ENCODE measurements at places on chromosomes 2 and 18.

DNA sequence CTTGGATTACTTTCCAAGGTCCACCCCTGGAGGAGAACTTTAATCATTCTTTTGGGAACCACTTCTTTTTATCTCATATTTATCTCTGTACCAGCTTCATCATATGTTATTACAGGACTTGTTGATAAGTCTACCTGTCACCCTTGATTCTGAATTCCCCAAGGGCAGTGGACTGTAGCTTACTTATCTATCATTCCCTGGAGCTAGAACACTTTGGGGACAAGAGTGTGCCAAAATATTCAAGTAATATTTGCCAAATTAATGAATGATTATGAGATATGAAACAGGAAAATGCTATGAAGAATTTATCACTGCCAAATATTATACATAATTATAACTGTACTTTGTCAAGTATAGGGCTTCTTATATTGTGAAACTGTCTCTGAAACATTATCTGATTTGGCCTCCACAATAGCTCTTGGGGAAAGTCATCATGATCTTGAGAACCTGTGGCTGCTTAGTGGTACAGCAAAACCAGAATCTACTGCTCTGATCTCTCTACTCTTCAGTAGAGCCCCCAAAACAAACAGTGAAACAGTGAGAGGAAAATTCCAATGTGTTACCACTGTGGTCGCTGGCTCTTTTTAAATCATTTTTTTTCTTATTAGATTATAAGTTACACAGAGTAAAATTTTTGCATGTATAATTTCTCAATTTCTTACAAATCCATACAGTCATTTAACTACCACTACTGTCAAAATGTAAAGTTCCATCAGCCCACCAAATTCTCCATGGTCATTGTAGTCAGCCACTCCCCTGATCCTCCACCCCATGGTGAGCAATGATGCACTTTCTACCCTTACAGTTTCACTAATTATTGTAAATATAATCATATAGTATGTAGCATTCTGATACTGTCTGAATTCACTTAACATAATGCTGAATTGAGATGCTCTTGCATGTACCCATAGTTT, 197.5 kb downstream of the PIEZO2 start:
- DNase-seq: no peak

DNA sequence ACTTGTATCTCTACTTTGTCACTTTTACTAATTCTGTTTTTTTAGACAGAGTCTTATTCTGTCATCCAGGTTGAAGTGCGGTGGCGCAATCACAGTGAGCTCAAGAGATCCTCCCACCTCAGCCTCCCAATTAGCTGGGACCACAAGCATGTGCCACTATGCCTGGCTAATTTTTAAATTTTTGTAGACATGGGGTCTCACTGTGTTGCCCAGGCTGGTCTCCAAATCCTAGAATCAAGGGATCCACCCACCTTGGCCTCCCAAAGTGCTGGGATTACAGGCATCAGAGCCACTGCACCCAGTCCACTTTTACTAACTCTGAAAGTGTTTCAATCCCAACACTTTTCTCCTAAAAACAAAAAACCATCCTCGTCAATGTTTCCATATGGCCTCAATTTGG, 94.9 kb downstream of the MALT1 start:
- no peak for DNase-seq

- peak; percentile 63 for DNase-seq
These were observed 1.2 kb downstream of the ANTXR1 start for GRCh38 chr2:69013840-69014821.

DNA sequence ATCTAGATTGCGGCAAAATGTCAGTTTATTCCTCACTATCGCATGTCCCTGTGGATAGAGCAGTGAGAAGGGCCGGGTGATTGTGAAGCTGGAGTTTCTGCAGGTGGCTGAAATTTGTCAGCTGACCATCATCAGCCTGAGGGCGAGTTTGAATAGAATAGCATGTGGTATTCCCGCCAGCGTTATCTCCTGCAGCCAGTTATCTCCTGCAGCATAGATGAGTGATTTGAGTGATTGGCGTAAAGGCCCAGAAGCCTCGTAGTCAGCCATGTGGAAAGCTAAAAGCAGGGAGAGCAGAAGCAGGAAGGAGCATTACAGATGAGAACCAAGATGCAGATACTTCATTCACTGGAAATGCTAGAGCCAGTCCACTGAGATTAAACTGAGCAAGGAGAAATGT, 65.5 kb downstream of the CABLES1 start:
- no peak for DNase-seq

- DNase-seq: peak; percentile 30
These were observed 7.9 kb downstream of the CROCC2 start for GRCh38 chr2:240913810-240914644.

GRCh38 chr2:126736133-126736874, 80.3 kb downstream of the GYPC start:
- no peak for DNase-seq

DNA sequence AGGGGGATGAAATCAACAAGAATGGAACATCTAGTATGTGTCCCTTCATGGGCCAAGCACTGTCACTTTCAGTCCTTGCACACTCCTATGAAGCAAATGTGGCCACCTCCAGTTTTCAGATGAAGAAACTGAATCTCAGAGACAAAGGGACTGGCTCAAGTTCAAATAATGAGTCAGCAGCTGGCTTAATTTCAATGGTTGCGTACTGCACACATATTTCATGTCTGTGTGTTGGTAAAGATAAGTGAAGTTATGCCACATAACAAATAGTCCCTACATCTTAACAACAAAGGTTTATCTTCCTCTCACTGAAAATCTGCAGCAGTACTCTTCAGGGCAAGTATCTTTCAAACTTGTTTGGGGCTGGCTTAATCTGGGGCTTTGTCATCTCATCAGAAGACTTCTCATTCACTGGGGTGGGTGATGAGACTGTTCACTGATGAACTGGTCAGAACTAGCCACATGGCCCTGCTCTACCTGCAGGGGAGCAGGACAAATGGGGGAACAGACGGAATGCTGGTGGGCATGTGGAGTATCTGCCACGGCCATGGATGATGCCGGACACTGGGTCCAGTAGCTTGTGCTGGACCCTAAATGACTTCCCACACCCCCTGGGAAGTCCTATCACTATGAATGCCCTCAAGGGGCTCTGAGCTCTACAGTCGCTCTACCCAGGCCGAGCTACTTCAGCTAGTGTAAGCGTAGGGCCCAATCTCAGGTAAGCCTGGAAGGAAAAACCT, 263.2 kb downstream of the CYP26B1 start:
- DNase-seq: no peak

GRCh38 chr2:176147210-176147799, 4.0 kb upstream of the HOXD4 start:
- no peak for DNase-seq

DNA sequence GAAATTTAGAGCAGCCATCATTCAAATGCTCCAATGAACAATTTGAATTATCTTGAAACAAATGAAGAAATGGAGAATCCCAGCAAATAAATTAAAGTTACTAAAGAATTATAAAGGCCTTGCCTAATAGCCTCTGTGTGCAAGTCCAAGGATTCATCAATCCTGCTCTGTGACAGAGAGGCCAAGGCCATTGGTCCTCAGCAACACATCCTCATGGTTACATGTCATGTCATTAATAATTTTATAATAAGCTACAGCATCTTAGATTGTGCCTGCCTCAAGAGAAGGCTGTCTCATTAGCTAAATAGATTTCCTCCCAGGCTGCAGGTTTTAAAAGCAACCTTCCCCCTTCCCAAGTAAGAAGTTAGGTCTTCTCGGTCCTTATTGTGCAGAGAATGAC, 611.6 kb downstream of the FBXO15 start:
- DNase-seq: no peak

DNA sequence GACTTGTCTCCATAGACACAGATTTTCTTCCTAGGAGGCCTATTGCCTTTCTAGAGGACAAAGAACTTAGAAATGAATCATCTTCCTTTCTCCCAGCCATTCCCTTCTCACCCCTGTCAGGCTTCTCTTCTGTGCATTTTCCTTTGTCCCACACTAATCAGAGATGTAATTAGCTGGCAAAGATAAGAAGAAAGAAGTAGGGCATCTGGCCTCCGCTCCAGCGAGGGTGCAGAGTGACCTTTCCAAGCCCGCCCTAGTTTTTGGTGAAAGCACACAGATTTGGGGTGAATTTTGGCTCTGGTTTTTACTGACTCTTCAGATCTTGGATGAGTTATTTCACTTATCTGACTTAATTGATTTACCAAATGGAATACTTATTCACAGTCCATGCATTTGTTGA, 626.5 kb downstream of the ZEB2 start:
- no peak for DNase-seq

DNA sequence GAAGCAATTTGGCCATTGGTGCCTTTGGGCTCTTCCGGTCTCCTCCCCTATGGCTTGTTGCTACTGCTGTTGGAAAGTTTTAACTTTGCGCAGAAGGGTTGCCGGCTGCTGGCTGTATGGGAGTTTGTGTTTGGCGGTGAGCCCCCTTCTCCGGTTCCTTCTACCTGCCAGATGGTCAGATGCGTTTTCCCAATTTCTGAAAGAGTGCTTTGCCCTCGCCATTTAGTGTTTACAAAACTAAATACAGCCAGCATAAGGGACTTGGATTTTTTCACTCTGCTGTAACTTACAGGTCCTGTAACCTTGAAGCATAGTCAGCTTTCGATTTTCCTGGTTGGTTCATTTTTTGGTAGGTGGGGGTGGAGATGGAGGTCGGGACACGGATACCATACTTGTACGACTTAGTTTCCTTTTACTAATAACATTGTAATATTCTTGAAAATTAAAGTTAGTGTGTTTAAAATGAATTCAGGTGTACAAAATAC, 604 bp downstream of the COQ10B start:
- DNase-seq: peak; percentile 87

- DNase-seq: no peak
These were observed 148.0 kb downstream of the PARD3B start for GRCh38 chr2:204693262-204693661.

DNA sequence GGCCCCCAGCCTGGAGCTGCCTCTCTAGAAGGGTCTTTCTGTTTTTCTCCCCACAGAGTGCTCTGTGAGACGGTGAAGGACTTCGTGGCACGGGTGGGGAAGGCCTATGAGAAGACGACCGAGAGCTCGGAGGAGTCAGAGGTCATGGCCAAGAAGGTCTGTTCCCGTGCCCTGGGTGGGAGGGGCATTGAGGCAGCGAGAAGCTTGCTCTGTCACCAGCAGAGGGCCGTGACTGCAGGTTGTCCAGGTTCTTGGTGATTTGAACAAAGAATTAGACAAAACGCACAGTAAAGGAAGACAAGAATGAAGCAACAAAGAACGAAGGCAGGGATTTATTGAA, 93.9 kb downstream of the DGKD start:
- peak; percentile 45 for DNase-seq

GRCh38 chr2:65267008-65267407, 39.4 kb downstream of the ACTR2 start:
- DNase-seq: no peak

DNA sequence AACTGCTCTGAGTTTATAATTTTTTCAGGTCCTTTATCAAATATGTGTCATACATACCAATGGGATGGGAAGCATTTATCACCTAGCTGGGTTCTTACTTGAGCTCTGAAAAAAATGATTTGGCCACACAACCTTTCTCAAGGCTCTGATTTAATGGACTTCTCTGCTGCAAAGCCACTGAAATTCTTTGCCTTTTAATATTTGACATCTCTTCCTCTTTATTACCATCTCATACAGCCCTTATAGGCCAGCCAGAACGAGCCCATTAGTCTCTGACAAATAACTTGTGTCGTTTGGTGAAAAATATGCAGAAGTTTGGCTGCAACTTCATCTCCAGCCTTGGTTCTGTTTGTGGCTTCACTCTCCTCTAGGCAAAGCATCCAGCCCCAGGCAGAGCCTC, 249.1 kb downstream of the ATAD2B start:
- DNase-seq: no peak

DNA sequence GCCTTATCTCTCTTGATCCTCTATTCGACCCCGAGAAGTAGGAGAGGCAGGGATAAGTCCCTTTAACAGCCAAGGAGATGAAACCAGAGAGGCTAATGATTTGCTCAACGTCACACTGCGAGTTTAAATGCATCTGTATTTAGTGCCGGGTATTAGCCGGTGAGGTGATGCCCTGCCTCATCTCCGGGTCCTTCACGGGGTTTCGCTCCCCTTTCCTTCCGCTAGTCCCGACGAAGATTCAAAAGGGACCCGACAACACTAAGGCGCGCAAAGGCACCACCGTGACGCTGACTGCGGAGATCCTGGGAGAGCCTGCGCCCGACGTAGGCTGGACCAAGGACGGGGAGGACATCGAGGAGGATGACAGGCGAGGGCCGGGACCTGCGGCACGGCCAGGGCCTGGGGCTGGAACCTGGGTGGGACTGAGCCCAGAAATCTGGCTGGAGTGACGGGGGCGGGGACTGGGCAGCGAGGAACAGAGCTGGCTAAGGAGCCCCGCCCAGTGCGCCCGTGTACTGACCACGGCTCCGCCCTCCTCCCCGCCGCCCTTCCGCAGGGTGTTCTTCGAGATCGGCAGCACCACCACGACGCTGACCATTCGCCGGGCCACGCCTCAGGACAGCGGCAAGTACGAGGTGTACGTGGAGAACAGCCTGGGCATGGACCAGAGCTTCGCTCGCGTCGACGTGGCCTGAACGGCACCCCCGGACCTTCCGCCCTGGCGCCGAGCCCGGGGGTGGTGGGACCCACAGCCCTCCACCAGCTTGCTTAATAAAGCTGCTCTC, 1.0 kb upstream of the GMPPA start:
- peak; percentile 80 for DNase-seq

DNA sequence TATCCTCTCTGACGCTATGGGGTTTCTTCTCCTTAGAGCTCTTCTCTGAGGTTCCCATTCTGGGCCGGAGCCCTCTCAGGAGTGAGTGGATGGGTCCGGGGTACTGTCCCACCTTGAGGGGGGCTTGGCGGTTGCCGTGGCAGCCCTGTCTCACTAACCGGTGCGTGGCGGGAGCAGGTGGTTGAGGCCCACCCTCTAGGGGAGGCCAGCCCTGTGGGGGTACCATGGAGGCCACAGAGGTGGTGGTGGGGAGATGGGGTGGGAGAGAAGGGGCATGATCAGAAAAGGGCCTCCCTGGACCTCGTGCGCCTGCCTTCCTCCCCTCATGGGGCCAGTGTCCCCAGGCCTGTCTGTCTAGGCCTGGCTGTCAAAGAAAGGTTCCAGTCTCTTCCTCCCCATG, 22.3 kb downstream of the IGFBP5 start:
- no peak for DNase-seq

DNA sequence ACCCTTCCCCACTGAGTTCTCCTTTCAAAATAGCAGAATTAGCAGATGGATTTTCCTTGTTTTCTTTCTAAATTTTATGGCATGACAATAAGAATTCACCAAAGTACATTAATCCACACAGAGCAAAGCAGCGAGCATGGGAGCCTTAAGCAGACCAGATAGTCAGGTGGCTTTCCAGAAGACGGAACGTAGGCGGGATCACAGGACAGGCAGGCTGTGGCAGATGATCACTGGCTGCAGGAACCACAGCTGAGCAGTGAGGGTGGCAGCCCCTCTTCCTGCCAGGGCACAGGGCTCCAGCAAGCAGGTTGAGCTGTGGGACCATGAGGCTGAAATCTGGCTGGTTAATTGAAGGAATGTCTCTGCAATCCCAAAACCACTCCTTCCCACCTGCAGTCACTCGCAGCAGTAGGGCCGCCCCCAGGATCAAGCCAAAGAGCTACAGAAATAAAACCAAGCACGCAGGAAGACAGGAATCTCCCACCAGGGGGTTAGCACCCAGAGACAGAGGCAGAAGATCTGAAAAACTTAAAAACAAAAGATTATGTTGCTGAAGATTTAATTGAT, 259.9 kb downstream of the EIPR1 start:
- DNase-seq: no peak
